ENCODE measurements at places on chromosomes 4 and X.

DNA sequence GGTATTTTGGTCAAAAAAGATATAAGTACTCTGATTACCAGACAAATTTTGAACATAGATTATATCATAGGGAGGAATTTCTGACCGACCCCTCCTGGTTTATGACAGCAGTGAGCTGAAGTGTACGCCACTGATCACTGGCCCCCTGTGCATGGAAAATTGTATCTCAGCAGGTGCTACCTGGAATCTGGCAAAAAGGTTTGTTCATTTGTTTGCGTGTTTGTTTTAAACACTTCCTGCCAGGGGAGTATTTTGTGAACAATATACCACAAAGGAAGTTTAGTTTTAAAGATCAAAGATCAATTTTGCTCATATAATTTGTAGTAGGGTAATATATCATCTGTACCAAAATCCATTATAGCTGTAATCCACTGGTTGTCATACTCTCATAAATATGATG, 219.7 kb upstream of the TENM3 start:
- DNase-seq: no peak

DNA sequence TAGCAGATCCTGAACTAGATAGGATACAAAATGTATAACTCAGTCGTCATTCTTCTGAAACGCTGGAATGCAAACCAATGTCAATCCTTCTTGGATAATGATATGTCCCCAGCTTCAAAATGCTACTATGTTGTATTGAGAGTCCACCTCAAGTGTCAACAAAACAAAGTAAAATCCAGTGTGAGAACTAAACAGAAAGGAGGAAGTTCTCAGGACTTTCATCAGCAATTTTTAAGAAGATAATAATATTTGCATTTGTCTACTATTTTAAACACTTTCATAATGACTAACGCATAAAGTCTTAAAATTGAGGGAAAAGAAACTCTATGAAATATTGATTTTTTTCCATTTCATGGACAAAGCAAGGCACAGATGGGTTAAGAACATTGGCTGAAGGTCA, 36.3 kb downstream of the SOD3 start:
- DNase-seq: no peak

- DNase-seq: no peak
Measured at GRCh38 chr4:5824635-5825034, 68.3 kb downstream of the CRMP1 start.

DNA sequence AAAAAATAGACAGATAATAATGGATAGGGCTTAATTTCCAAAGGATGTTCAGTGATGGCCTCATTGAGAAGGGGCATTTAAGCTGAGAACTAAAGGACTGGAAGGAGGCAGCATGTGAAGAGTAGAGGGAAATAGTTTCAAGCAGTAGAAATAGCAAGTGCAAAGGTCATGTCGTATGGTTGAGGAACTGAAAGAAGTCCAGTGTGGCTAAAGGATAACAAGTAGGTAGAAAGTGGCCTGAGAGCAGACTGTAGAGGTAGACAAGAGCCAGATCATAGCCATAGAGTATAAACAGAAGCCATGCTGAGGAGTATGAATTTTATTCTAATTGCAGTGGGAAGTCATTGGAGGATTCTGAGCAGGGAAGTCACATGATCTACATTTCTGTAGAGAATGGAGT, 72.3 kb downstream of the GRIA3 start:
- DNase-seq: no peak

DNA sequence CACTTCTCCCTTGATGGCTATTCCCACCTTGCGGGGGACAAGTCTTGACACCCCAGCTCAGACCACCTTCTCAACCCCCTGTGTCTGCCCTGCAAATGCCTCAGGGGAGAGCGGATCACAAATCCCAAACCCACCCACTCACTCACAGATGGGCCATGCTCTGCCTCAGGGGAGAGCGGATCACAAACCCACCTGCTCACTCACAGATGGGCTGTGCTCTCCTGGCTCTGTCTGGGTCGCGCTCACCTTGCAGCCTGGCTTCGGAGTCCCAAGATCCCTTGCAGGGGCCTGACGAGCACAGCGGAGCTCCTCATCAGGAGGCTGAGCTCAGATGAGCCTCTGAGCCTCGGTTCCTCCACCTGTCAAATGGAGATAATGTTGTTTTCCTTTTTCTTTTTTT, 38.6 kb downstream of the HTRA3 start:
- no peak for DNase-seq

- no peak for DNase-seq
Measured at GRCh38 chr4:33482773-33483172, 2761.5 kb downstream of the ARAP2 start.

DNA sequence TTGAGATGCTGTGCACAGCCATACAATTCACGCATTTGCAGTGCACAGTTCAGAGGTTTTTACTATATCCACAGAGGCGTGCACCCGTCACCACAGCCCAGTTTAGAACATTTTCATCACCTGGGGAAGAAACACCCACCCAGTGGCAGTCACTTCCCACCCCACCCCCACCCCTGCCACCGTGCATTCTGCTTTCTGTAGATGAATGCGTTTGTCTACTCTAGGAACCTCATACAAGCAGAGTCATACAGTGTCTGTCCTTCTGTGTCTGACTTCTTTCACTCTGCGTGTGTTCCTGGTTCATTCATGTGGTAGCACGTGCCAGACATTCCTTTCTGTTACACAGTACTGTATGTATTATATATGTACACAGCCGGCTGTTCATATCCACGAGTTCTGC, 122.8 kb downstream of the TBL1X start:
- no peak for DNase-seq

DNA sequence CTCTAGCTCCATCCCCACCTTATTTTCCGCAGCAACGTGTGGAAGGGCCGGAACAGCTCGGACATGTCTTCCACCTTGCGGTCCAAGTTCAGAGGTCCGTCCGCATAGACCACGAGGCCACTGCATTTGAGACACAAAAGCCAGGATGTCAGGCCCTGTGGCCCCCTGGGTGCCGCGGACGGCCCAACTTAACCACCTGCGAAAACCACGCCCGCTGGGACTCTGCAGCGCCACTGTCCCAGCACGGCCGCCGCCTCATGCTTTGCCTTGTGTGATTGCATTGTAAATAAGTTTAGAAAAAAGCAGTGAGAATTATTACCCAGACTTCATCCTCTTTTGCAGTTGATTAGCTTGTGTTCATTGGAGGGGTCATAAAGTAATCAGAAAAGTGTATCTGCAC, 58.2 kb upstream of the MXD4 start:
- no peak for DNase-seq

GRCh38 chr4:151152028-151152427, 52.6 kb downstream of the RPS3A start:
- DNase-seq: no peak

DNA sequence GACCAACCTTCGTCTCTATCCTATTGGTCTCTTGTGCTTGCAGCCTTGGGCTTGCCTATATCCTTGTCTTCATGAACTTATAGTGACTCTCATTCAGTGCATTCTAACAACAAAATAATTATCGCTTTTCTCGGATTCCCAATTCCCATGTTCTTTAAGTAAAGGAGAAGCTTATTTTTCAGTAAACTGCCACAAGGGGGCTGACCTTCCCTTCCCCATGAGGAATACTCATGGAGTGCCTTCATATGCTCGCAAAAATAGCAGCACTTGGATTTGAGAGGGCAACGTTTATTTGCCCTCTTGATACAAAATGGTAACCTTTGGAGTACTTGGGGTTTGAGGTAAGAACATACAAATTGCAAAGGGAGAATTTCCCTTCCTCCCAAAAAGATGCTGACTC, 183.2 kb upstream of the TENT5D start:
- DNase-seq: no peak

GRCh38 chrX:15245896-15246295, 24.0 kb downstream of the ASB9 start:
- DNase-seq: no peak

DNA sequence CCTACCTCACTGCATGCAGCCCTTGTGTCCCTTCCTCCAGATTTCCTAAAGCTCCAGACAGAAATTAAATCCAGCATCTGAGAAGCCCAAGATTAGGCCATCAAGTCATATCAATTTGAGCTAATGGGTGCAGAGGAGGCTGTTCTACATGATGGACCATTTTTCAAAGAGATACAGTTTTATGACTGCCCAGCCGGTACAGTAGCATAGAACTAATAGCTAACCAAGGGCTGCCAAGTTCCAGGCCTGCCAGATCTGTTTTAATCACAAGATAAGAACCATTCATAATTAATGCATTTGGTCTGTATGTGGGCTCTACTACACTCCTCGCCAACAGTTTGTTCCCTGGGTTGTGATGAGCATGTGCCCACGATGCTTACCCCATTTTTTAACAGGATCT, 73.9 kb upstream of the PLAC1 start:
- no peak for DNase-seq

- DNase-seq: peak; percentile 67
Measured at GRCh38 chr4:113957956-113958355, 21.5 kb downstream of the ARSJ start.

- no peak for DNase-seq
Measured at GRCh38 chr4:182240161-182241130, 2.8 kb upstream of the TENM3 start.

GRCh38 chrX:135388841-135389240, 32.9 kb upstream of the SMIM10L2A start:
- no peak for DNase-seq

DNA sequence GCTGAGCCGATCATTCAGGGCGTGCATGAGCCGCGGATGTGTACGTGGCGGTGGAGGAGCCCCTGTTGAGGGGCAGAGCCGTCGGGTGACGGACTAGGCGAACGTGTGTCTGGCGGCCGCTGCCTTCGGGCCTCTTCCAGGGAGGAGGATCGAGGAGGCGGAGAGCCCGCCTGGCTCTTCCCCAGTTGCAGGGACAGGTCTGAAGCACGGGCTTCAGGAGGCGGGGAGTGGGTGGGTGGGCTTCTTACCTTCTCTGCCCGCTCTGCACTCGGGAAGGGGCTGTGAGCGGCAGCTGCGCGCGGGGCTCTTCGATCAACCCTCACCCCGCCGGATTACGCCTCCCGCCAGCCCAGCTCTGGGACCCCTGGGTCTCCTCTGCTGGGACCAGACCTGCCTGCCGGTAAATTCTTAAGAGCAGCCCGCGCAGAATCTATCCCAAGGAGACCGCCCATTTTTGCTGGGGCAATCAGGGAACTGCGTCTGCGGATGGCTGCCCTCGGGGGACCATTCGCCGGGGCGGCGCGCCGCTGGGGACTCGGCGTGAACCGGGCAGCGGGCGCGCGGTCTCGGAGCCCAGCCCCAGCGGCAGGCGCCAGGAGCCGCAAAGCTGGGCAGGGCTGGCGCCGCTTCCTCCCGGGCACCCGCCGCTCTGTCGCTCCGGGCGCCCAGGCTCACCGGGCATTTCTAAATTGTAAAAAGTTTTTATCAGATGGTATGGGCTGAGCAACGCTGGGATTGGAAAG, 4.9 kb downstream of the PLAC8 start:
- no peak for DNase-seq

DNA sequence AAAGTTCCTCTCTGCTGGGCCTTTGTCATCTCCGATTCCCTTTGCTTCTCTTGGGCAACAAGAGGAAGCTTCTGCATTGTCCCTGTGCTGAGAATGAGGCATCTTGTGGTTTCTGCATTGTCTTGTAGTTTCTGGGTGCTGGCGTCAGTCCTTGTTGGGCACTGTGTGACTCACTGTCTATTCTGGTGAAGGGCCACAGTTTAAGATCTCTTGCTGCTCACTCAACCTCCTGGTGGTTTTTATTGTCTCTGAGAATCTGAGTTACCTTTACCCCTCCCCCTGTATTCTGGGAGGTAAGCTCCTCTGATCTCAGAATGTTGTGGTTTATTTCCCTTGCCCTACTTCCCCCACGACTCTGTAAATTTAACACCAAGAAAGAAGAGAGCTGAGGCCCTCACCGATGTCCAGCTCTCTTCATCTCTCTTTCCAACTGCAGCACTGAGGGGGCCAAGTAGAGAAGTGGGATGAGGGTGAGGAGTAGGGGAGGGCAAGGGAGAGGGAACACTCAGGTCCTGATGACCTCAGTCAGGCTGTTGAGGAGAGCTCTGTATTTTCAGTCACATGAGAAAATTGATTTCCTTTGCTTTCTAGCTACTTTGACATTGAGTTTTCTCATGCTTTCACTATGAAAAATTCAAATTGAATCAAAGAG, 441.6 kb upstream of the PITX2 start:
- DNase-seq: no peak

DNA sequence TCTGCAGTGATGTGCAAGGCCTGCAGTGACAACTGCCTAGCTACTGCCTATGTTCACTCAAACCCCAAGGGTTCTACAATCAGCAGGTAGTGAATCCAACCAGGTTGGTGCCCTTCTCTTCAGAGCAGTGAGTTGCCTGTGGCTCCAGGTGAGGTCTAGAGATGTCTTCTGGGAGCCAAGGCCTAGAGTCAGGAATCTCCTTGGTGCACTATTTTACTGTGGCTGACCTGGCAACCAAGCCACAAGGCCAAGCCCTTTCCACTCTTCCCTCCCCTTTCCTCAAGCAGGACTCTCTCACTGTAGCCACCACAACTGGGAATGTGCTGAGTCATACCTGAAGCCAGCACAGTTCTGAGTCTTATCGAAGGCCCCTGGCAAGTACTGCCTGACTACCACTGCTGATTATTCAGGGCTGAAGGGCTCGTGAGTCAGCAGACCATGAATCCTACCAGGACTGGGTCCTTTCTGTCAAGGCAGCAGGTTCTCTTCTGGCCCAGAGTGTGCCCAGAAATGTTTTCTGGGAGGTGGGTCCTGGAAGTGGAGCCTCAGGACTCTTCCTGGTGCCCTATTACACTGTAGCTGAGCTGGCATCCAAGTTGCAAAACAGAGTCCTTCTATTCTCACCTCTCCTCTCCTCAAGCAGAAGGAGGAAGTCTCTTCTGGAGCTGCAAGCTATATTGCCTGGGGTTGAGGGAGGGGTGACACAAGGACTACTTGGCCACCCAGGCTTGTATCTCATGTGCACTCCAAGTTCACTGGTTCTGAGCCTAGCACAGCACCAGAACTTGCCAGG, 111.6 kb downstream of the BTC start:
- no peak for DNase-seq

- DNase-seq: no peak
Measured at GRCh38 chrX:141632124-141632523, 42.6 kb downstream of the SPANXA2 start.

GRCh38 chr4:71026086-71026485, 32.6 kb downstream of the DCK start:
- peak; percentile 43 for DNase-seq

- DNase-seq: no peak
Measured at GRCh38 chrX:107738768-107739167, 36.8 kb downstream of the TSC22D3 start.

DNA sequence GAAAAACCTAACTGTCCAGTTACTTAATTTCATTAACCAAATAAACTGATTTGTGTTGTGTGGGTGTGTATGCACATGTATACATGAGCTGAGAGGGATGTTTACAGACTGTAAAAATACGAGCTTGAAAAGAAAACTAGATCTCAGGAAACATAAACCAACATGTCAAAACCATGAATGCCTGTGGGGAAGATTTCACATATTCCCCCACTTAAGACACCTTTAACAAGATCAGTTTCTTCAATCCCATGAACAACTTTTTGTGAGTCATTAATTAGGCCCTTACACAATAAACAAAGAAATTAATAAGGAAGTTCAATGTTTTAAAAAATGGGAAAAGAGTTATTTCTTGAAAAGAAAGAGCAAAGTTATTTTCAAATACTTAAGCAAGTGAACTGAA, 170.8 kb downstream of the ZNF674 start:
- DNase-seq: no peak

GRCh38 chr4:57588557-57588956, 478.4 kb upstream of the IGFBP7 start:
- no peak for DNase-seq

Data from DMS 273 treated with DMSO at 0.1 percent for 48 hours (cell line).